Stimulated activated CD4-positive, alpha-beta T cell treated with anti-CD3 and anti-CD28 coated beads, TNF-alpha, amount 100 ng/mL, for 1 hour (primary cell): ENCODE measurements at places on chromosomes 11 and 22.
A peak's percentile ranks its signal among the peaks of the same experiment; 100 is the strongest.

DNA sequence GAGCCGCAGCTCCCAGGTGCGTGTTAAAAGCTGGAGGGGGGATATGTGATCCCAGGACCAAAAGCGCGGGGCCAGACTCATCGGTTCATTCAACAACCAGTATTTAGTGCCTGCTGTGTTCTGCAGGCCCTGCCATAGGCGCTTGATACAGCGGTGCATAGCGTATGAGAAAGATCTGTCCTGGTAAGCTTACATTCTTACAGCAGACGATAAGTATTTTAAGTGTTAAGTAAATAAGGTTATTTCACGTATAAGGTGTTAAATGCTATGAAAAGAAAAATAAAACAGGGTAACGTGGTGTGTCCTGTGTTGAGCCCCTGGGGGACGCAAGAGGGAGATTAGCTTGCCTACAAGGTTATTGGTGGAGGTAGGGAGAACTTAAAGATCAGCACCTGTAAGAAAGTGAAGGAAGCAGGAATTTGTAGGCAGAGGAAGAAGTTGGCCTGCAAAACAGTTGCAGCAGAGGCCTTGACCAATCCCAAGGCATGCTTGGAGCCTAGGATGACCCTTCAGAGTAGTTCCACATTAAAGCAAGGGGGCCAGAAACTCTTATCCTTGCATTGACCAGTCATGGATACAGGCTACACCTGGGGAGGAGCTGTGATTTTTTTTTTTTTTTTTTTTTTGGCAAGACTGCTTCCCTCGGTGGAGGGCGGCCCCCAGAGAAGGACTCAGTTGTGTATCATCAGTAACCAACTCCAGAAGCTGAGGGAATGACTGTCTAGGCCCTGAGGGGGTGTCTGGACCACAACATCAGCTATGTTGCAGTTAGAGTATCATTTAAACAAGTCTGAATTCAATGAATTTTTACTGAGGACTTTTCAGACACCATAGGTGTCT, 487 bp upstream of the LIPT2 start:
- no peak for DNase-seq

DNA sequence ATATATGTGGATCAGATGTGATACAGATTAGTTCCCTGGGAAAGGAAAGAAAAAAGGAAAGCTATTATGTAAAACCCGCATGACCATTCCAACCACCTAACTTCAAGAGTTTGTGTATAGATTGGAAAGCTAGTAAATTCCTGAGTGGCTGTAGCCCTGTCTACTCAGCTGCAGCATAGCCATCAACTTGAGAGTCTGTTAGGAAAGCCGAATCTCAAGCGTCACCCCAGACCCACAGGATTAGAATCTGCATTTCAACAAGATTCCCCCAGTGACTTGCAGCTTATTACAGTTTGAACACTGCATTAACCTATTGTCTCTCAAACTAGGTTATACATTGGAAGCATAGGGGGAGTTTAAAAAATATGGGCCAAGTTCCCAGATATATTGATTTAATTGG, 921.7 kb downstream of the LRRC4C start:
- no peak for DNase-seq

GRCh38 chr11:48103621-48104567, 112.7 kb upstream of the OR4B1 start:
- no peak for DNase-seq

GRCh38 chr11:78192223-78192719, 3.6 kb downstream of the USP35 start:
- DNase-seq = no peak

DNA sequence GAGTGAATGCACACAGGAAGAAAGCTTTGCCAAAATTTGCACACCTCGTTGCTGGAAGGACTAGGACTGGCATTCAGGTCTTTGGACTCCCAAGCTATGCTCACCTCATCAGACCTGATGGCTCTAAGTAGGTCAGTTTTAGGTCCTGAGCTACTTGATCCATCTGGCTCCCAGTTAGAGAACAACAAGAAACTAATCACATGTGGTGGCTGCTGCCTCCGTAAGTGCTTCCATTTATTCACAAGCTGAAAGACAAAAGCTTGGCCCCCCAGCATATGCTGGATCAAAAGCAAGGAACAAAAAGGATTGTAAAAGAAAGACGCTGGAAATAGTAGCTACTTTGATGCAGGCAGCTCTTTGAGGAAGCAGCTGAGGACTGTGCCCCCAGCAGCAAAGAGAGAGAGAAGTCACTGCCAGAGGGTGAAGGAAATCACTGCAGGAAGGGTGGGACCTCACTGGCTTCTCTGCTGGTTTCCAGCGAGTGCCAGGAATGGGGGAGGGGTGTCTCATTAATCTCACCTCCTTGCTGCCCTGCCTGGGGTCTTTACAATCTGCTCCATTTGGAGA, 268.9 kb downstream of the KIRREL3 start:
- no peak for DNase-seq

DNA sequence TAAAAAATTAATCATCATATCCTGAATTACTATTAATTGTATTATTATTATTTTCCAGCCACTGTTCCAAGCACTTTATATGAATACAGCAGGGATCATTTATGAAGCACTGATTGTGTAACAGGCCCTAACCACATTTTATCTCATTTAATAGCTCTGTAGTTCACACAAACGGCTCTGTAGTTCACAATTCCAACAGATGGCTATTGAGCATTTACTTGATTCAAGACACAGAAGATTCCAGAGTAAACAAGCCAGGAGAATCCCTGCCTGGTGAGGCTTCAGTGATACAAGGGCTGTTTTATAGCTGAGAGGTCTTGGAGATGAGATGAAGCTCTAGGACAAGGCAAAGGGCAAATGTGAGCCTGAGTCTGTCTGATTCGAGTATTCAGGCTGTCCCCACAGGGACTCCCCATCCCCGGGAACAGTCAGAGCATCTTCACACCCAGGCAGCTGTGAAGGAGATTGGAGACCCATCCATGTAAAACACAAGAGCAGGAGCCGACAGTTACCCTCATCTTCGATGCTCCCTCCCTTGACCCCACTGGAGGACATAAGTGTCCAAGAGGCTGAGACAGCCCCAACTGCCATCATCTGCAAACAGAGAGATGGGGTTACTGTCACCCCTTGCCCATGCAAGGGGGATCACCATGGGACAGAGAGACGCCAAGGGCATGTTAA, 222.5 kb downstream of the MN1 start:
- DNase-seq = no peak

DNA sequence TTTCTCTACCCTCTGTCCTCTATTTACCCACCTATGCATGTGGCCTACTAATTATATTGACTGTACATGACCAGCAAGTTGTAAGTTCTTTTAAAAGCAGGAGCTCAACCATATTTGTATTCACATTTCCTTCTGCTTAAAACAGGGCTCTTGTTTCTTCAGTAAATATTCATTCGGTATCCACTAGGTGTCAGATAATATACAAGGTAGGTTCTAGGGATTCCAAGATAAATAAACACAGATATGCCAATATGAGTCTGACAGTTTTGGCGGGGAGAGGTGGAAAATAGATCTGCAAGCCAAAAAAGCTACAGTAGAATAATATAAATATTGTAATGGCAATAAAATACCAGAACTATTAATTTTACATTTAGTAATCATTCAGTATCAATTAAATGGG, 15.3 kb upstream of the RAB30 start:
- DNase-seq = no peak

GRCh38 chr11:3905080-3905953, 49.9 kb downstream of the STIM1 start:
- DNase-seq = peak; percentile 29

DNA sequence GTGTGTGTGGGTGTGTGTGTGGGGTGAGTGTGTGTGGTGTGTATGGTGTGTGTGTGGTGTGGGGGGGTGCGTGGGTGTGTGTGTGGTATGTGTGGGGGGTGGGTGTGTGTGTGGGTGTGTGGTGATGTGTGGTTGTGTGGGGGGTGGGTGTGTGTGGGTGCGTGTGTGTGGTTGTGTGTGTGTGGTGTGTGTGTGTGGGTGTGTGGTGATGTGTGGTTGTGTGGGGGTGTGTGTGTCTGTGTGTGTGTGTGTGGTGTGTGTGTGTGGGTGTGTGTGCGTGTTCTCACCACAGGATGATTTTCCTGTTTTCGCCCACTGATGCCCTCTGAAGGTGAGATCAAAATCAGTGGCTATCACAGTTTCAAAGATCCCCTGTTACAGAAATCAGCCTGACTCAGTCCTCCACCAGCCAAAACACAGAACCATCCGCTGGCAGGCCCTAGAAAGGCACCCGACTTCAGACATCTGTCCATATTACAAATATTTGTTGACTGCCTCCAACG, 24.7 kb downstream of the CPT1A start:
- no peak for DNase-seq

DNA sequence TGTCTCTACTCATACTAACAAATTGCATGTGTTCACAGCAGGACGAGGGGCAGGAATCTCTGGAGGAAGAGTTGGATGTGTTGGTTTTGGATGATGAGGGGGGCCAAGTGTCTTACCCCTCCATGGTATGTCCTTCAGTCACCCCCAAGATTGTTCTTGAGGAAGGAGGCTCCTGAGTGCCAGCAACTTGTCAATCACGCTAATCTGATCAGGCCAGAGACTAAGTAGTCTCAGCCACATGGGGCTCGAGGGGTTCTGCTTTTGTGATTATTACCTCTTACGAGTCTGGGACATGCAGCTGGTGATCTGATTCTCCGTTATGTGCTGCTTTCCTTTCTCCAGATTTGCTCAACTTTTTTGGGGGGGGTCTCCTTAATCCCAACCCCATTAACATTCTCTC, 54.3 kb downstream of the CTNND1 start:
- DNase-seq = no peak

DNA sequence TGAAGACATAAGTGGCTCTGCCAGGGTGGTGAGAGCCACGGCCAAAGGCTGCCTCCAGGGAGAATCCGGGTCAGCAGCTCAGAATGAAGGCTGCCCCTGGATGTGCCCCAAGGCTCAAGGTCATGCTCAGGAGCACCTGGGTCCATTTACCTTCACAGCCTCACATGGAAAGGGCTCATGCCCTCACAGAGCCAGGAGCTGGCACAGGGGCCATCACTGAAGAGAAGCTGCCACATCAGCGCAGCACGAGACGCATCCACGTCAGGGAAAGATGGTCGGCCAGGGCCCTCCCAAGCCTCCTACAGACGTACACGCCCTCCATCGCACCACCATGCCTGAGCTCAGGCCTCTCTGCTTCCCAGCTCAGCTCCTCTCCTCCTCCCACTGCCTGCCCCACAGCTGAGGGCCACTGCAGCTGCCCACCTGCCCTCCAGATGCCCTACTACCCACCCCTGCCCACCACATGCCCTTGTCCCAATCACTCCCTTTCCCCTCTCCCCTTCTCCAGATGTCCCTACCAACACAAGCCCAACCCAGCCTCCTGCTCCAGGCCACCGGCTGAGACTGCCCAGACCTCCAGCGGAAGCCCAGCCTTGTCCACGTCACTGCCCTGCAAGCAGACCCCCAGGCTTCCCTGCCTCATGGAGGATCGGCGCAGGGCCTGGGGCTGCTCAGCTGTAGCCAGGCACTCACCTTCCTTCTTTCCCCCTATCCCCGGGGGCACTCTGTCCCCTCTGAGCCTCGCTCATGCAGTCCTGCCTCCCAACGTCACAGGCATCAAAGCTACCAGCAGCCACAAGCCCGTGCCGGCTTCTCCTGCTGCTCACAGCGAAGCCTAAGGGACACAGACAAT, 144.1 kb downstream of the SHANK2 start:
- no peak for DNase-seq

- no peak for DNase-seq
Observed at GRCh38 chr22:43228330-43228729, 41.4 kb upstream of the TTLL12 start.

- no peak for DNase-seq
Observed at GRCh38 chr11:19821412-19821875, 108.8 kb downstream of the NAV2 start.

DNA sequence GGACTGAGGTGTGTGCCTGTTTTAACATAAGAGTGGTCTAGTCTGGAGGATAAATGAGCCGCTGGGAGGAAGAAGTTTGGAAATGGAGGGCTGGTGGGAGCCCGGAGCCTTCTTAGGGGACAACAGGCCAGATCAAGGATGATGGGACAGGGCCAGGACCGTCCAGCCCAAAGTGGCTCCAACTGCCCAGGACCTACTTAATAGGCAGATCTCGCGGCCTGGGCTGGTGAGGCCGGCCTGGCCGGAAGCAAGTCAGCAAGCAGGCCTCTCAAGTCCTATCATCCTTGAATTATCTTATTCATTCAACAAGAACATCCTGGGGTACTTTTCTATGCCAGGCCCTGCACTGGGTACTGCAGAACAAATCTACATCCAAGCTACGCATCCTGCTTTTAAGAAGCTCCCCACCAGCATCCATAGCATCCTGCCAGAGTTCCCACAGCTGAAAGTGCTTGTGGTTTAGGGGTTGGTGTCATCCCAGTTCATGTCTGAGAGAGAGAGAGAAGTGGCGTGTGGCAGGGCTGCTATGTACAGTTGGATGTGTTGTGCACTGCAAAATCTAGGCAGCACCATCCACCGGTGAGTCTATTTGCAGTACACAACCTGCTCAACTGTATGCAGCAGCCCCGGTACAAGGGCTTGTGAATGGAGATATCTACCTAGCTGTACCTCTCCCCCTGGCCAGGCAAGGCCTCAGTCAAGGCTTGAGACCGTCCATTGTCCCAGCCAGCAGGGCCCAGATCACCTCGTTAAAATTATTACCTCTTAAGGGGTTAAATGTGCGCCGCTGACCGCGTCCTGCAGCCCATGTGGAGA, 82.1 kb downstream of the FBLN1 start:
- DNase-seq = no peak

DNA sequence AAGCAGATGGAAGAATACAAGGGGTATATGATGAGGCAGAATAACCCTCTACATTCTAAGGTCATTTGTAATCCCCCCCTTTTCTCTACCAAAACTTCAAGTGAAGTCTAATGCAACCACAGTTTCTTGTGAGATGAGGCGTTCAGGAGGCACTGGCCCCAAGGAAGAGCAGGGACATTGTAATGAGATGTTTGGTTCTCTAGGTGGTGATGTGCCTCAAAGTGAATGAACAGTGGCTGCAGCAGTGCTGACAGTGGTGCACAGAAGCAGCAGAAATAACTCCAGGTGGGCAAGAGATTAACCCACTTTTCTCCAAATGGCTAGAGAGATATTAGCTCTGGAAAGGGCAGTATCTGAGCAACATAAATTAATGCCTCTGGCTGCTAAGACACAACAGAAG, 33.8 kb downstream of the PDGFD start:
- DNase-seq = no peak

DNA sequence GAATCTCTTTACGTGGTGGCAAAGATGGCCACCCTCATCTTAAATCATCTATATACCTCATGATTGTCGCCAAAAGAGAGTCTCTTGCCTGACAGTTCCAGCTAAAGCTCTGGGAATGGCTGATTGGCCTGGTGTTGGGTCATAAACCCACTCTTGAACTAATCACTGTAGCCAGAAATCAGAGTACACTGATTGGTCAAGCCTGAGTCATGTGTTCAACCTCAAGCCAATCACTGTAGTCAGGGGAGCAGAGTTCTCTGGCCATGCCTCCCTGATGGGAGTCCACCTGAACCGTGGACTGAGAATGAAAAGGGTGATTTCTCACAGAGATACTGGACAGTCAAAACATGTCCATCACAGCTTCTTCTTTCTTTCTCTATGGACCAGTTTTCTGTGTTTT, 45.8 kb downstream of the RCN1 start:
- DNase-seq = no peak

DNA sequence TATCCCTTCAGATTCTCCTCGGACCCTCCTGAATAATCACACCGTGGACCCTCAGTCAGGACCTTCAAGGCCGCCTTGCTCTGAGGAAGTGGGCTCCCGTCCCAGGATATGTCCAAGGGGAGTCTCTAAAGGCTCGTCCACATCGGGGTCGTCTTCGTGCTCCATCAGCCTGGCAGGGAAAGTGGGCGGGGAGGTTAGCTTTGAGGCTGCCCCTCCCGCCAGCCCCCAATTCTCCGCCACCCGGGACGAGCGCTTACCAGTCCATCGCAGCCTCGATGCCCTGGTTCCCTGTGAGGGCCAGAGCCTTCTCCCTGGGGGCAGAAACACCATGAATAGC, 472 bp downstream of the UBXN1 start:
- no peak for DNase-seq
